BJ (cell line): ENCODE measurements at places on chromosomes 5 and 9. TPM values are rescaled to one million over a fixed set of nuclear protein-coding genes. Genes with fewer than 3 reads are reported as not detected.

UBE2QL1 gene
- not detected in 2 replicates for polyA plus RNA-seq

TAF1L gene
- 0.01 TPM in 1 of 2 replicates, not detected in the other for polyA plus RNA-seq

GABRA1 gene
- not detected in 2 replicates for polyA plus RNA-seq

ASPN gene
- polyA plus RNA-seq: 3.4 and 8.2 TPM in 2 replicates

TMEM174 gene
- not detected in 2 replicates for polyA plus RNA-seq

GPRIN1 gene
- polyA plus RNA-seq: 1.9 and 2.4 TPM in 2 replicates

REEP2 gene
- 12.0 and 14.0 TPM in 2 replicates for polyA plus RNA-seq

PCDHA9 gene
- 0.01 and 0.06 TPM in 2 replicates for polyA plus RNA-seq

DMGDH gene
- polyA plus RNA-seq: 2.9 and 3.5 TPM in 2 replicates

CAST gene
- polyA plus RNA-seq: 112 and 157 TPM in 2 replicates

EDIL3 gene
- polyA plus RNA-seq: 8.4 and 13.8 TPM in 2 replicates

UGT3A1 gene
- polyA plus RNA-seq: not detected in 2 replicates

ADAMTS2 gene
- 80.0 and 129 TPM in 2 replicates for polyA plus RNA-seq

TTC23L gene
- polyA plus RNA-seq: 0.26 TPM in 1 of 2 replicates, not detected in the other

C9orf43 gene
- polyA plus RNA-seq: 0.23 and 0.49 TPM in 2 replicates

SHOC1 gene
- polyA plus RNA-seq: not detected in 2 replicates

HMMR gene
- polyA plus RNA-seq: 5.4 and 12.0 TPM in 2 replicates

CAMK2A gene
- 0.09 and 0.11 TPM in 2 replicates for polyA plus RNA-seq

NKD2 gene
- polyA plus RNA-seq: not detected in 2 replicates

STK32A gene
- polyA plus RNA-seq: 1.1 and 1.2 TPM in 2 replicates

MFAP3 gene
- polyA plus RNA-seq: 24.5 and 47.0 TPM in 2 replicates

SH3TC2 gene
- 1.5 and 1.9 TPM in 2 replicates for polyA plus RNA-seq

STC2 gene
- polyA plus RNA-seq: 168 and 181 TPM in 2 replicates

ARL14EPL gene
- polyA plus RNA-seq: not detected in 2 replicates

SLC34A3 gene
- not detected in 2 replicates for polyA plus RNA-seq

GRXCR2 gene
- not detected in 2 replicates for polyA plus RNA-seq

SNCAIP gene
- polyA plus RNA-seq: 1.5 and 1.7 TPM in 2 replicates

KIF4B gene
- not detected in 2 replicates for polyA plus RNA-seq

FOXD4L5 gene
- not detected in 2 replicates for polyA plus RNA-seq

TTC16 gene
- 0.02 and 0.07 TPM in 2 replicates for polyA plus RNA-seq

ADGRV1 gene
- 0.13 and 0.15 TPM in 2 replicates for polyA plus RNA-seq

TERT gene
- polyA plus RNA-seq: not detected in 2 replicates

LHX3 gene
- polyA plus RNA-seq: not detected in 2 replicates

NPM1 gene
- polyA plus RNA-seq: 2,997 and 3,059 TPM in 2 replicates

EIF4E1B gene
- polyA plus RNA-seq: not detected in 2 replicates

GABRG2 gene
- polyA plus RNA-seq: not detected in 2 replicates

DPYSL3 gene
- 48.3 and 49.6 TPM in 2 replicates for polyA plus RNA-seq

NOL6 gene
- 23.6 and 39.4 TPM in 2 replicates for polyA plus RNA-seq

SKIC3 gene
- 31.6 and 66.3 TPM in 2 replicates for polyA plus RNA-seq

ADRB2 gene
- 0.58 and 0.64 TPM in 2 replicates for polyA plus RNA-seq

NOXA1 gene
- polyA plus RNA-seq: 0.20 and 0.32 TPM in 2 replicates

CDKN2AIPNL gene
- polyA plus RNA-seq: 10.5 and 18.9 TPM in 2 replicates

RGS14 gene
- 4.1 and 6.0 TPM in 2 replicates for polyA plus RNA-seq

ECSCR gene
- 0.37 and 0.38 TPM in 2 replicates for polyA plus RNA-seq

DRD1 gene
- 0.01 TPM in 1 of 2 replicates, not detected in the other for polyA plus RNA-seq

OBP2B gene
- not detected in 2 replicates for polyA plus RNA-seq

C1QTNF3 gene
- 1.8 and 2.2 TPM in 2 replicates for polyA plus RNA-seq

SURF6 gene
- polyA plus RNA-seq: 8.4 and 9.4 TPM in 2 replicates

EGFLAM gene
- 3.9 and 5.6 TPM in 2 replicates for polyA plus RNA-seq

PCA3 gene
- not detected in 2 replicates for polyA plus RNA-seq

IFNA13 gene
- not detected in 2 replicates for polyA plus RNA-seq

ANKRD31 gene
- polyA plus RNA-seq: 0.02 and 0.07 TPM in 2 replicates

PALM2AKAP2 gene
- 7.8 and 8.7 TPM in 2 replicates for polyA plus RNA-seq

CCIN gene
- polyA plus RNA-seq: 0.51 and 1.7 TPM in 2 replicates

GFI1B gene
- polyA plus RNA-seq: 0.16 TPM in 1 of 2 replicates, not detected in the other
